ENCODE measurements at places on chromosomes 2 and 18.
A peak's percentile ranks its signal among the peaks of the same experiment; 100 is the strongest.

DNA sequence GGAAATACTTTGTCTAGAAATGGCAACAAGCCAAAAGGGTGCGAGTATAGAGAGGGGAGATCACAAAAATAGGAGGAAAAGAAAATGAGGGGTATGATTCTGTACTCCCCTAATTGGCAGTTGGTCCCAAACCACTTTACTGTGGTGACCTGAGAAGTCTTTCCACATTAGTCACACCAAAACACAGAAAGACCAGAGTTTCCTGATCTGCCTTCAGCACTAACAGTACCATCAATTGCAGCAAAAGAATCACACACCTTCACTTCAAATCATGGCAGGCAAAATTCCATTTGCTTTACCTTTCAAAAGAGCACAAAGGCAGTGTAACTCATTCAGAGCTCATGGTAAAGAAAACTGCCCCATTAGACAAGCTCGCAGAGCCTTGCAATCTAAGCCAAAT lies 86.8 kb downstream of the ALK start:
- DNase-seq: no peak

- DNase-seq: no peak
Measured at GRCh38 chr2:238706163-238706562, 141.7 kb upstream of the TWIST2 start.

DNA sequence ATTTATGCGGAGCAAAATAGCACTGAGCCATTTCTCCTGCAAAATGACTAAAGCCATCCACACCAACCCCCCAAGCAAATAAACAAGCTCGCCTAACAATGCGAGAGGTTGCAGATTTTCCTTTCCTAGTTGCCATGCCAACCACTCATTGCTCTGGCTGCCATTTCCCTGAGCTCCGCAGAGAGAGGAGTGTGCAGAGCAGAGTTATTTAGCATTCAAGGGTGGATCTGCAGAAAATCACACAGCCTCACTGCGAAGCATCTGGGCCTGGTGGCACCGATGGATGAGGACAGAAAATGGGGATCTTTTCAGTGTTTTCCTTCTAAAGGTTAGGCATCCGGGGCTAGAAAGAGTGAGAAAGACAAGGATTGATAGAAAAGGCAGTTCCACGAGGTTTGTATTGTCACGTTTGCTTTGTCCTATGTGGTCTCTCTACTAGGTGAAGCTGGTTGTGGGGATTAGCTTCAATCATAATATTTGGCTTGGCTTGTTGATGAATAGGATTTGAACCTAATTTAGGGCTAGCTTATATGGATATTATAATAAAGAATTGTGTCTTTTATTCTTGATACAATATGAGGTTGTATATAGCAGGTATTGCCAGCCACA lies 110.2 kb upstream of the UNC80 start:
- peak; percentile 60 for DNase-seq

DNA sequence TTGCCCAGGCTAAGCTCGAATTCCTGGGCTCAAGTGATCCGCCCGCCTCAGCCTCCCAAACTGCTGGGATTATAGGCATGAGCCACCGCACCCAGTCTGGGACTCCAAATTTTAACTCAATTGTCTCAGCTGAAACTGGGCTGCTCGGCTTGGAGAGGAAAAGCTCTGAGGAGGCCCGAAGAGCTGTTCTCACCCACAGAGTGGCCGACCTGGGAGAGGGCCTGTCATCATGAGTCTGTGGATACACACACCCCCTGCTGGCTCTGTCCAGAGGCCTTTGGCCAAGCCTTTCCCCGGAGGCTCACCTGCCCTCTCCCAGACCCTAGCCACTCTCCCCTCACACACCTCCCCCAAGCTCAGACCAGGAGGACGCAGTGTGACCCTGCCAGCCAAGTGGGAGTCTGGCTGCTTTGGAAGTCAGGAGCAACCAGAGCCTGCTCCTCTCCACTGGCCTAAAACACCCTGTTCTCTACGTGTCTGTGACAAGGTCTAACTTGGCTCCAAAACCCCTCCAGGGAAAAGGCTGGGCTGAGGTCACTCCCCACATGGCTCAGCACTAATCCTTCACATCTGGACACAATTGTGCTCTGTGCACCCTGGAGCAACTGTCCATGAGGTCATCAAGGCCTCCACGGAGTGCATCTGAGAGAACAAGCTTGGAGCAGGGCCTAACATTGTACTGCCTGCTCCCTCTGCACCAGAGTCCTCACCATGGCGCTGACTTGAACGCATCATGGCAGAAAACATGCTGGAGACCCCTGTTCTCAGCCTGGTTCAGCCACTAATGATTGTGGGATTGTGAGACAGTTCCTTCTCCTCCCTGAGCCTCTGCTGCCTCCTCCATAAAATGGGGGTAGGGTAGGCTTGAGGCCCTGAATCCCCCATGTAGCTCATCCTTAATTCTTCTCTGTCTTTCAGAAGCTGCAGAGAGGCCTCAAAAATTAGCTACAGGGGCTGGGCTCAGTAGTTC lies 49.9 kb upstream of the RAB6C start:
- peak; percentile 96 for DNase-seq

- no peak for DNase-seq
Measured at GRCh38 chr18:49899657-49900330, 86.5 kb upstream of the ACAA2 start.

DNA sequence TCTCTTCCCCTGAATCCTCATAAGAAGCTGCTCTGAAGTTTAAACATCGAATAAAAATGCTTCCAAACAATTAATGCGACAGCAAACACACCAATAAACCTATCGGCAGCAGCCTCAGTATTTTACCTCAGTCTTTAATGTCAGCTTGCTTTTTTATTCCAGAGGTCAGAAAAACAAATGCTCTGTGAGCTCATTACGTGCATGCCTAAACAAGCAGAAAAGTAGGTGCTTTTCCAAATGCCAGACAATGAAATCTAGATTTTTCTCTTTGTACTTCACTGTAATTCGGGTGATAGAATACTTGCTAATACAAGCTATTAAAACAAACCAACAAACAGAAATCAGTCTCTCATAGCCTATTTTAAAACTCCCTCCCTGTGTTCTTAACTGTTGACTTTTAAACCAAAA lies 381.5 kb downstream of the NRXN1 start:
- no peak for DNase-seq

DNA sequence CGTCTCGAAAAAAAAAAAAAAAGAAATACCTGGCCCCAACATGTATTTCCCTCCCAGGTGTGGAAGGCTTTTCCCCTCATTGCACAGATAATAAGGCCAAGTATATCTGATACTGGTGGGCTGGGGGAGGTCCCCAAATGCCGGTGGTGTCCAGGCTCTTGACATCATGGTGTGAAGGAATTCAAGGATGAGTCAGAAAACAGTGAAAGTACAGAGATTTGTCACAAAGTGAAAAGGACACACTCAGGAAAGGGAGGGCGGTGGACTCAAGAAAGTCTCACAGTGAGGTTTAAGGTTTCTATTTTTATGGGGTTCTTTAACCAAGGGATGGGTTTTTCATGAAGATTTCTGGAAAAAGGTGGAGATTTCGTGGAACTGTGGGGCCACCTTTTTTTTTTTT lies 37.8 kb upstream of the FZD5 start:
- no peak for DNase-seq

DNA sequence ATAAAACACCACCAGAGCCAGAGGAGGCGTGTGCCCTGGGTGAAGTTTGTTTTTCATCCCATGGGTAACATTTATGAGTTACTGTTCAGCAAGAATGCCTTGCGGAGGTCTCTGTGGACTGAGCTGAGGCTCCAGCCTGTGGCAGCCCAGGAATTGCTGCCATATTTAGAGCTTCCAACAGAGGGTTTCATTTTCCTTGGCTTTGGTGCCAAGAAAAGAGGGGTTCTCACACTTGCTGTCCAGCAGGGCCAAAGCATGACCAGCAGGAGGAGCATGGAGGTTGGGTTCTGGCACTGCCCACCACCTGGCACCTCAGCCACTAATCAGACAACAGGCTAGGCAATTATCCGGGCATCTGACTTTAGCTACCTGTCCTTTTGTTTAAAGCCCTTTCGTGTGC lies 36.7 kb downstream of the EPAS1 start:
- no peak for DNase-seq

DNA sequence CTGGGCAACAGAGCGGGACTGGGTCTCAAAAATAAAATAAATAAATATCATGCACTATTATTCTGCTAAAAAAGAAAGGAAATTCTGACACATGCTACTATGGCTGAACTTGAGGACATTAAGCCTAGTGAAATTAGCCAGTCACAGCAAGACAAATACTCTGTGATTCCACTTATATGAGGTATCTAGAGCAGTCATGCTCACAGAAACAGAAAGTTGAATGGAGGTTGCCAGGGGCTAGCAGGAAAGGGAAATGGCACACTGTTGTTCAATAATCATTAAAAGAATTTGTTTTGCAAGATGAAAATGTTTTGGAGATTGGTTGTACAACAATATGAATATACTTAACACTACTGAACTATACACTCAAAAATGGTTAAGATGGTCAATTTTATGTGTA lies 60.8 kb downstream of the NCKAP1 start:
- DNase-seq: no peak

GRCh38 chr18:79596446-79597175 lies 83.0 kb upstream of the CTDP1 start:
- DNase-seq: no peak

GRCh38 chr18:24274837-24275236 lies 122.8 kb downstream of the OSBPL1A start:
- DNase-seq: no peak

- no peak for DNase-seq
Measured at GRCh38 chr2:213149949-213150314, 1.5 kb downstream of the IKZF2 start.

- no peak for DNase-seq
Measured at GRCh38 chr2:164205347-164205746, 415.9 kb downstream of the GRB14 start.

GRCh38 chr2:19070886-19071285 lies 287.5 kb downstream of the OSR1 start:
- DNase-seq: no peak

DNA sequence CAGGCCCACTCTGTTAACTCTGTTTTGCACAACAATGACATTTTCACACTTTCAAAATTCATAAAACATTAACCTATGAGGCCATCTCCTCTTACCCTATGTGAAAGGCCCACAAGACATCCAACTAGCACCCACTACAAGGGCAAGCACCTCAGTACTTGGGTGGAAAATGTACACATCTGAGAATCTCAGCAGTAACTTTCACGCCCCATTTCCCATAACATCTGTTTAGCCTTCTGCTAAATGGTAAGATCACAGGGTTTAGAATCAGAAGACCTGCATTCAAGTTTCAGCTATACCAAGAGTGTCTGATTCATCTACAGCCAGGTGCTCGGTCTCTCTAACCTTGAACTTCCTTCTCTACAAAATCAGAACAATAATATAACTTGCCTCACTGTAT lies 89.2 kb downstream of the SP100 start:
- DNase-seq: peak; percentile 17

- DNase-seq: no peak
Measured at GRCh38 chr2:148926981-148927401, 52.0 kb downstream of the KIF5C start.

GRCh38 chr2:75186821-75187220 lies 12.5 kb downstream of the TACR1 start:
- DNase-seq: no peak

- no peak for DNase-seq
Measured at GRCh38 chr2:86195808-86196387, 636 bp upstream of the IMMT start.

- no peak for DNase-seq
Measured at GRCh38 chr2:128549094-128549493, 230.4 kb upstream of the HS6ST1 start.

DNA sequence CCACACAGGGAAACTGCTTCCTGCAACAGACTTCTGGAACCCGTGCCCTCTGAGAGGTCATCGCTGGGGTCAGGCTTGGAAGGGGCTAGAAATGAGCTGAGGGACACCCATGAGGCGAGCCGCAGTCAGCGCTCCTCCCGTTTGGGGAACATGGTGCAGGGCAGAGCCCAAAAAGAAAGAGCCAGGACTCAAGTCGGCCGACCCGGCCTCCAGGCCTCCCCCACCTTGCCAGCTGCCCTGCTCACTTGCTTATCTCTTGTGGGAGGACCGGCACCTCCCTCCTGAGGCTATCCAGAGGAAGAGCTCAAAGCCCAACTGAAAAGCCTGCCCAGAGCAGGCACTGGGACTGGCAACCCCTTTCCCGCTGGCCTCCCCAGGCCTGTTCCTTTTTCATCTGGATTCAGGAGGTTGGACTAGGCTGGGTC lies 43.6 kb downstream of the SCTR start:
- no peak for DNase-seq

DNA sequence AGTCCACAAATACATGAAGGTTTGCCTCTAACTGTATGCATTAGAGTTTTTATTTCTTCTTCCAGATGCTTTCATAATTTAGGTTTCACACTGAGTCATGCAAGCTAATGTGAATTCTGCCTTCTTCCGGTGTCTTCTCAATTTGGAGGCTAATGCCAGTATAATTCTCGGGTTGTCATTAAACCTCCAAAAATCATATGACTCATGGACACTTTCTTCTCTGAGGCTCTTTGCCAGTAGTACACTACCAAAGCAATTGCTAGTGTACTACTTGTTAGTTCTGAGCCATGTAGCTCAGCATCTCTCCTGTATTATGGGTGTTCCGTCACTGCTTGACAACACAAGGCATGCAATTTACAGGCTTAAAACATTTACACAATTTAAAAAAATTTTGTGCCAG lies 137.1 kb downstream of the VWC2L start:
- no peak for DNase-seq

DNA sequence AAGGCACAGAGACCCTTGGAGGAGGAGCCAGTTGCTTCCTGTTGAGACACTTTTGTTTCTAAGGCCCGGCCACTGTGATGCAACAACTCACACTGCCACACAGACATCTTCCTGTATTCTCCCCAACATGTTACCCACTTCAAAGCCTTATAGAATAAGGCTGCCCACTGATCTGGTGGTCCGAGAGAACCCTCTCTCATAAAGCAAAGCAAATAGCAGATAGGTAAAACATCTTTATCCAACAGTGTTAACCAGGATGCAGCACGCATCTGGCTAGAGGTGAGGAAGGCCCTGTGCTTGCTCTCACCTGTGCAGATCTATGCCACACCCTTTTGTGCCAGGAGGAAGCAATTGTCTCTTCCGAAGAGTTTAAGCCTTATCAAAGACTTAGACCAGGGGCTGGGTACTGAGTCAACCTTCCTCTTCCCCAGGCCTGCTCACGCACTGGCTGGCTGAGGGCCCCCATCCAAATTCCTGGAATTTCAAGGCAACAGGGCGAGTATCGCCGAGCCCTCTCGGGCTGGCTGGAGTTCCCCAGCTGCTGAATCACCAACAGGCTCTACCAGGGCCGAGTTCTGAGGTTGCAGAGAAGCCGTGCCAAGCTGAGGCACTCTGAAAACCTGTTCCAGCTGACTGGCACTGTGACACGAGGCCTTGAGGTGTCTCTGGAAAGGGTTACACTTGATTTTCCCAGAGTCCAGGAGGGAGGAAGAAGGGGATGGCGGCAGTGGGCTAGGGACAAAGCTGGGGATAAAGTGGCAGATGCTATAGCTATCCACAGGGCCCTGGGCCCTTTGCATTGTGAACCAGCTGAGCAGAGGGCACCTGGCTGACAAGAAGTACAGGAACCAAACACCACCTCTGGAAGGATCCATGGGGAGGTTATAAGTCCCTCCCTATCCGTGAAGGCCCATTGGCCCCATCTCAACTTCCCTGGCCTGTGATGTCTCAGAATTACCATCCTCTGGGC lies 29.3 kb downstream of the TGFA start:
- peak; percentile 8 for DNase-seq
